ENCODE measurements at places on chromosomes 7 and 10.

DNA sequence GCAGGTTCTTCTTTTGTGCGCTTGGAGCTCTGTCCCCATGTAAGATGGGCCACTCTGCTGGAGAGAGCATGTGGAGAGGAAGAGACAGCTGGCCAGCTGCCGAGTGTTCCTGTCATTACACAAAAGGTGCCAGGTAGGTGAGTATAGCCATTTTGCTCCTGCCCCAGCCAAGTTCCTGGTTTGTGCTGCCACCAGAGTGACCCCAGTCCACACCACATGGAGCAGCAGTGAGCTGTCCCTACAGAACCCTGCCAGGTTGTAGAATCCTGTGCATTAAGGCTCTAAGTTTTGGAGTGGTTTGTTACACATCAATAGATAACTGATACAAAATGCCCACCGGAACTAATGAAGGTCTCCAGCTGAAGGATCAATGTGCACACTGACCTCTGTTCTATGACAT, 84.6 kb upstream of the GHITM start:
- no peak for DNase-seq

- no peak for DNase-seq
Observed at GRCh38 chr10:45211576-45211975, 103.8 kb downstream of the OR13A1 start.

DNA sequence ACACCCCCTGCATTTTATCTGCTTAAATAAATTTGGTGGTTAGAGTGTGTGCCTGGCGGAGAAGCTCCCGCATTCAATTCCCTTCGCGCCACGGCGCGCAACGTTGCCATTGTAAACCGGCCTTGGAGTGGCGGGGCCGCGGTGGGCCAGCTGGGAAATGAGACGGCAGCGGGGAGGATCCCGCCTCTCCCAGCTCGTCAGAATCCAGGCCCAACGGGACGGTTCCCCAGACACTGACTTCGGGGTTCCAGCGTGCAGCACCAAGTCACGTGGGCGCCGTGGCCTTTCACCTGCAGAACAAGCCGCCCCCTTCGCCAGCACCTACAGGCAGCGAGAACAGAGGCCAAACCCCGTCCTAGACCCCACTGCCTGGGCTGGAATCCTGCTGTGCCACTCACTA, 103.4 kb downstream of the GRID1 start:
- no peak for DNase-seq

DNA sequence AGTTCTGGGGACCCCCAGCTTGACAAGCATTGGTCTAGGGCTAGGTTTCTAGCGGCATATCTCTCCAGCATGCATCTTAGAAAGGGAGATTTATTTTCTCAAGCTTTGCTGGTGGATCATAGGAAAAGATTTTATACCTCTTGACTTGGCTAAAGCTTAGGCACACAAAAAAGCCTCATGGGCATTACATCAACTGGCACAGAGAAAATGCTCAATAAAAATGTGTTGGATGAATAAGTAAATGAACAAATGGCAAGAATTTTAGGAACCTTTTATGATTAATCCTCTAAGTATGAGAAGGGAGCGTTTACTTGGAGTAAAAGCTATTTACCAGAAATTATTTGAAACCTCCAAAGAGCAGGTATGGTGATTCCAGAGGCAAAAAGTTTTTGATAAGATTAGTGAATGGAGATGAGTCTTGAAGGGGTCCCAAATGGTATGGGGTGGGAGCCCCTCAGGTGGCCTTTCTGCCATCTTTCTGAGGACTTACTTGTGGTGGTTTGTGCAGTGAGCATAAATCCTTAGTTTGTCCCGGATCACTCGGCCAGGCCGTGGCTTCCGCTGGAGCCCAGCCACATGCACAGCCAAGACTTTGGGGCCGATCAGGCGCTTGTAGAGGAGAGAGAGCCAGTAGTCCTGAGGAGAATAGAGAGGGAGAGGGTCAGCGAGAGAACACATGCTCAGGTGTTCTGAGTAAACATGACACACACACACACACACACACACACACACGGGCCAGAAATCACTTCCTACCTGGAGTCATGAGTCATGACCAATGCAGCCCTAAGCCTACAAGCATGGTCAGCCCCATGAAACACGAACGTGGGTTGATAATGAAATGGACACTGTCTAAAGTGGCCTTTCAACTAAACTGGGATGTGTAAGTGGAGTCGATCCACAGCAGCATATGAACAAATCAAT, 43.1 kb upstream of the HPS1 start:
- no peak for DNase-seq

- DNase-seq: no peak
Observed at GRCh38 chr7:140653319-140654108, 12.9 kb upstream of the DENND2A start.

GRCh38 chr7:154753226-154753625, 249.7 kb downstream of the PAXIP1 start:
- DNase-seq: no peak

DNA sequence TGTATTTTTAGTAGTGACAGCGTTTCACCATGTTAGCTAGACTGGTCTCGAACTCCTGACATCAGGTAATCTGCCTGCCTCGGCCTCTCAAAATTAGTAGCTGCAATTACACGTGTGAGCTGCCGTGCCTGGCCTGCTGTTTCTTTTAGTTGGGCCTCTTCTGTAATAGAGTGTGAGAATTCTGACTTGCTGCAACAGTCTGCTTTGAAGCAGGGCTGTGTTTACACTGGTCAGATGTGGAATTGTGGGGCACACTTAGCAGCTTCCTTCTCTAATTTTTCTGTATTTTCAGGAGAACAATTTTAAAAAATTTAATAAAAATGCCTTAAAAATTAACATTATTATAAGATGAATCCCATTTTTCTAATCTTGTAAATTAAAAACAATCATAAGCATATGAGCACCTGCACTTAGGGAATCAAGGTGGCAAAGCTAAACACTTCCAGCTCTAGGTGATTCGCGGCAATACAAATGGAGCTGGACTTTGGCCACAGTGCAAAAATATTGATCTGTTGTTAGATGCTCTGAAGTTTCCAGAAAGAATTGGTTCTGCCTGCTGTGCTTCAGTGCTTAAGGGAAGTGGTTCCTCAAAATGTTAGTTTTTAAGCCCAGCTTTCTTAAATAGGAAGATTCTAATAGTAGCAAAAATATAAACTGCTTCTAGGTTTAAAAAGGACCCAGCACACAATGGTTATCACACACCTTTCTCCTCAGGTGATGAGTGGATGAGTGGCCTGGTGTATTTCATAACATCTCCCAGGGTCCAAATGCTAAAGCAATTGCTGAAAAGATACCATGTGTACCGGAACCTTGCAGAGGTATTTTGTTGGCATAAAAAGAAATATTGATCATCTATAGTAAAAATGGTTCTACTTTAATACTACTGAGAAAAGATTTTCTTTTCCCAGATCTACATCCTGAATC, 63.5 kb upstream of the ATRNL1 start:
- DNase-seq: no peak

- DNase-seq: no peak
Observed at GRCh38 chr7:106524690-106525059, 136.3 kb downstream of the CCDC71L start.

DNA sequence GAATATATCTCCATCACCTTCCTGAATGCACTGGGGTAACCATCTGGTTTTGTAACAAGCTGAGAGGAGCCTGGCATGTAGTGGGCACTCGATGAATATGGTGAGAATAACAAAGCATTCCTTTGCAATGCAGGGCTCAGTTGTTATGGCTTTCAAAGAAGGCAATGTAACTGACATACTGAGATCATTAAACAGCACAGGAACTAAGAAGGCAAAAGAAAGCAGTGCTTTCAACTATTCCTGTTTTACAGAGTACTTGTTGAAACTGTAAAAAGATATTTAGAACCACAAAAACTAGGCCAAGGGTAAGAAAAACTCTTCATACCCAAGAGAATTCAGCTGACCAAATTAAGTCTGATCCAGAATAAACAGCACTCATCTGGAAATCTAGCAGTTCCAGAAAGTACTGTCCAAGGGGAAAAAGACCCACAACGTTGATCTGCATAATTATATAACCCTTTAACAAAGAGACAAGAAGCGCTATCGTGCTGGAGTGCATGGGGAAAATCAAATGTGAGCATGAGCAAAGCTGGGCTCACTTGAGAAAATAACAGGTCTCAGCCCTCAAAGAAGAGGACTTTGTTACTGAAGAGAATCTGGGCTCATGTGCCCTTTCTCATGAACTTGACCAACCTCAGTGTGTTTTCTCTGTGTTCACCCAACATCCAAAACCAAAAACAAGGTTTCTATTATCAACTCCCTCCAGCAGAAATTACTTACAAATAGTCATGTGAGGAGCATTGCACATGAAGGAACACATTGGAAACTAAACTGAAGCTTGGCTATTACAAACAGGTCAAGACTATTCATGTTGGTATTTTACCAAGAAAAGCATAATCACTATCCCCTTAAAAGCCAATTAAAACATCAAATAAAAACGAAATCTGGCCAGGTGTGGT, 116.2 kb downstream of the AVL9 start:
- DNase-seq: no peak

DNA sequence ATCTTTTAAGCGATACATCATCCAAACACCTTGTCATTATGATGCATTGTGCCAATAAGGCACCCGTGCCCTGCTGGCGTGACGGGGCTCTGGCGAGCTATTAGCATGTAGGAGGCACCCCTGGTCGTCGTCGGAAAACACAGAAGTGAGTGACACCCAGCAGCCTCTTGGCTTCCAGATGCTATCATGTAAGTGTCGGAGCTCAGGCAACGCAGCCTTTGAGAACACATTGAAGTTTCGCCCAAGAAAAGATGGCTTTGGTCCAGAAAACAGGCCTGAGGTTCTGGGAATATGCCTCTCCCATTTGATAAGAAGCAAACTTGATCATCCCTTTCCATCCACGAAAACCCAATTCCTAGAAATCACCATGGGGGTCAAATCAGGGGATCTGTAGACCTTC, 555.3 kb downstream of the GALNT17 start:
- DNase-seq: no peak
